CD4-positive, alpha-beta T cell treated with Interleukin-6 at 100 ng/mL for 8 hours (primary cell): ENCODE measurements at places on chromosomes 3 and 15.

DNA sequence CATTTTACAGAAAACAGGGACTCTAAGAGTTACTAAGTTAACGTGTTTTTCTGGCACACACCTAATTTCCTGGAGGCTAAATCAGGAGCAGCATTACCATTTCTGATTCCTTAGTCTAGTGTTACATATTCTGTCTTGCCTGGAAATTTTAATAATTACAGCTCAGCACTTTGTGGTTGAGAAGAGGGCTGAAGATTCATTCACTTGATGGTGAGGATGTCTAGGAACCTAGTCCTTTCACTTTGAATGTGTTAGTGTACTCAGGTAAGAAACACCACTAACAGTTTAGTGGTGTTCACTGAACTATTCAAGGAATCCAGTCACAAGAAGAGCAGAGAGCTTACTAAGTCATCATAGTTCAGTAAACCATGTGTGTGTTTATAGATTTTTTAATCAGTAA lies 102.8 kb downstream of the STT3B start:
- no peak for DNase-seq

- DNase-seq: no peak
These were observed 310.3 kb downstream of the FGF12 start for GRCh38 chr3:192417017-192417416.

DNA sequence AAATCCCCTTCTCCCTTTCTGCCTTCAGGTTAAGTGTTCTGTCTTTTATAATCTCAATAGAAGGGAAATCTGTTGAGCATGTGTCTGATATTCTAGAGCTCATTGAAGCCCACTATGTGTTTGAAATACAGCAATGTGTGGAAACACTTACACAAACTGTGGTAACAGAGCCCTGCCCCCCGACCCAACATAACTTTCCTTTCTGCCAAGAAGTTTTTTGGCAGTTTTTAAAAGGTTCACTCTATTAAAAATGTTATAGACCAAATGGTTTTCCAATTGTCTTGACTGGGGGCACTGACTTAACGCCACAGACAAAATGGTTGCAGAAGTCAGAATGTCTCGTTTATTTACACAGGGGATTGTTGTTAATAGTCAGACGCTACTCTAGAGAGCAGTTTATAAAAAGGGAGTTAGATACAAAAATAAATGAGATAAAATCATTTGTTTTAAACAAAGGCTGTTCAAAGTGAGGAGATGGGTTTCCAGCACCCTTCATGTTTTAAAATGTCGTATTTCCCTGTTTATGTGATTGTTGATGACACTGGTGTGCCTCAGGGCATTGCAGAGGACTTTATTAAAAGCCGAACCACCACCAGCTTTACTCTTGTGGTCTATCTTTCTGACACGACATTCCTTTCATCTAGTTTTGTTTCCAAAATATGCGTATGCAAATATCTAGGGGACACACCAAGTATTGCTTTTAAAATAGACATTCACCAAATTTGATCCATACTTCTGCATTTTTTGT lies 26.7 kb upstream of the GREM1 start:
- DNase-seq: no peak

- peak; percentile 7 for DNase-seq
These were observed 254.4 kb upstream of the ZPLD1 start for GRCh38 chr3:102180280-102180931.

- DNase-seq: no peak
These were observed 23.3 kb downstream of the IDH2 start for GRCh38 chr15:90078965-90079364.

GRCh38 chr3:16406579-16406978 lies 106.9 kb downstream of the RFTN1 start:
- DNase-seq: no peak

DNA sequence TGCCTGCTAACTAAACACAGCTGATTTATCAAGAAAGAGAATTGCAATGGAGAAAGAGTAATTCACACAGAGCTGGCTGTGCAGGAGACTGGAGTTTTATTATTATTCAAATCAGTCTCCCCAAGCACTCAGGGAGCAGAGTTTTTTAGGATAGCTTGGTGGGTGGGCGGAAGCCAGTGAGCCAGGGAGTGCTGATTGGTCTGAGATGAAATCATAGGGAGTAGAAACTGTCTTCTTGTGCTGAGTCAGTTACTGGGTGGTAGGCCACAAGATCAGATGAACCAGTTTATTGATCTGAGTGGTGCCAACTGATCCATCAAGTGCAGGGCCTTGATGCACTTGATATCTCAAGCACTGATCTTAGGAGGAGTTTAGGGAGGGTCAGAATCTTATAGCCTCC lies 891.9 kb upstream of the CADM2 start:
- no peak for DNase-seq

DNA sequence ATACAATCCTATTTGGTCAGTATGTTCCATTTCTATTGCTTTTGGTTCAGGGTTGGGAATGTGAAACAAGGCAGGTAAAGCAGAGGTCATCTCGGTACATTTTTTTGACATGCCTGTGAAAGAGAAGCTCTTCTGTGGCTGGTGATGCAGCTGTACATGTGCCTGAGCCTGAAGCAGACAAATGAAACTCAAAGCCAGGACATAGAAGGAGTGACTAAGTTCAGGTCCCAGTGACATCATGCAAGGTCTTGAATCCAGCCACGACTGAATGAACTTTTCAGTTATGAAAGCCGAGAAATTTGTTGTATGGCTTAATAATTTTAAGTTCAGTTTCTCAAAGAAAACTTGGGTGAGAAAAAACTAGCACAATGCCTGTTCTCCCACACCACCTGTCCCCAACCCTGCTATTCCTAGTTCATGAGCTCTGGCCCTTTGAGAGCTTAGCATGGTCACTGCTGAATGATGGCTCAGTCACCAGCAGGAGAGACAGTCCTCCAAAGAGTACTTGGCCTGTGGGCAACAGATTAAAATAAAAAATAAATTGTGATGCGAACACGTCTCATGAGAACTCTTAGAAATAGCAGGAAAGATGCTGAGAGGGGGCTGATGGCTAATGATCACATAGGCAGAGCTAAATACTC lies 600.2 kb upstream of the GRM7 start:
- DNase-seq: no peak

DNA sequence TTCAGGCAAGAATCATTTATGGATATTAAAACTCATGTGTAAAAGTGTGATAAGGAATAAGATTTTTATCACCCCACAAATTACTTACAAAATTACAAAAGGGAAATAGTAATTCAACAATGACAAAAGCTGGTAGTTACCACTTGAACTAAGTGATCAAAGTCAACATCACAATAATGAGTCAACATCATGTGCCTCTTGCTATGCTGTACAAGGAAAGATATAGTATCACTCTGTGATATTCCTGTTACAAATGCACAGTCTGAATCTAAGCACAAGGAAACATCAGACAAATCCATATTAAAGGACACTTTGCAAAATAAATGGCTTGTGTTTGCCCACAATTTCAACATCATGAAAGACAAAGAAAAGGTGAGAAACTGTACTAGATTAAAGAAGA lies 90.5 kb upstream of the PLCL2 start:
- DNase-seq: no peak

DNA sequence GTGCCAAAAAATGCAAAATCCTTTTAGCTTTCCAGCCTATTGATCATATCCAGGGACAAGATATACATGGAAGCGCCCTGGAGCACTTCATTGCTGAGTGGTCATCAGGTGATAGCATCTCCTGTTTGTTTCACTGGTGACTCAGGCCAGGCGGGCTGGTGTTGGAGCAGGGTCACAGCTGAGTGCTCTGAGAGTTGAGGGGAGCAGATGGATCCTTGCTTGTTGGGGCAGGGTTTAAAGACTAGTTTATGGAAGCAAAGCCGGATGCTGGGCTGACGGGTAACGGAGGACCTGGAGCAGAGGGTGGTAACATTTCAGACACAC lies 405.0 kb upstream of the TPM1 start:
- DNase-seq: no peak

DNA sequence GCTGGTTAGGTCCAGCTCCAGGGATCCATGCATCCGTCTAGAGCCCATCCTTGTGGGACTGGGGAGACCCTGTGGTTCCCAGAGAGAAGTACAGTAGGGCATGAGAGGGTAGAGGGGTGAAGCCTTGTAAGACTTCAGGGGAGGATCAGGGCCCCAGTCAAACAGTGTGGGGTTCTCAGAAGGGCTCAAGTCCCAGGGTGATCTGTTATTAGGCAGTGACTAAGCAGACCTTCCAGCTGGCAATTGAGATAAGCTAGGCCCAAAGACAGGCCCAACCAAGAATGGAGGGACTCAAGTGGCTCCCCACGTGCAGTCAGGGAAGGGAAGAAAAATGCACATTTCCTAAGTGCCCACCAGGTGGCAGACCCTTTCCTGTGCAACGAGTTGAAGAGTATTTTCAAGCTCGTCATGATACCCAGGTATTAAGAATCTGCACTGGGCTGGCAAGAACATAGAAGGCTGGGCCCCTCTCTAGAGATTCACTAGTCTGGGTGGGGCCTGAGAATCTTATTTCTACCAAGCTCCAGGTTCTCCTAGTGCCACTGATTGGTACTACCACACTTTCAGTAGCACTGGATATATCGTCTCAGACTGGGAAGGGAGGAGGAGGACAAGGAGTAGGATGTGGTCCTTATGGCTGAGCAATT lies 240.8 kb downstream of the NR1D2 start:
- no peak for DNase-seq

DNA sequence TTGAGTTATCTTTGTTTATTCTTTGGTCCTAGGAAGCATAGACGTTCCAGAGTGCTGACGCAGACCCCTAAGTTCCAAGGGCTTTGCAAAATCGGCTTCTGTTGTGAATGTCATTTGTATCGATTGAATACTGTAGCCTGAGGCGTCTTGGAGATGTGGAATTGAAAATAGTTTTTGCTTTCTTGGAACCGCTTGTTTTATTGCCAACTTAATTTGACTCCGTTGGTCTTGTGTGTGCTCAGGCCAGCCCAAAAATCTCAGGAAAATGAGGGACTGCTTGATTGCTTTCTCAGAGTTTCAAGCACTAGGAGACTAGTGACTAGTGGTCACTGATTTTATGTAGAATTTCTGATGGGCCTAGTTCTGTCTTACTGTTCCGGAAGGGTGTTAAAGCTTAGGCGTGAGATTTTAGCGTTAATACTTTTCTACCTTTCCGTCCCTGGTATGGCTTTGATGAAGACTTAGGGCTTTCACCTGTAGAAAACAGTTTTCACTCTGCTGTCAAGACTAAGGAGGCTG lies 263 bp upstream of the UTS2B start:
- no peak for DNase-seq

GRCh38 chr3:56962922-56963321 lies 97.5 kb upstream of the SPATA12 start:
- no peak for DNase-seq

DNA sequence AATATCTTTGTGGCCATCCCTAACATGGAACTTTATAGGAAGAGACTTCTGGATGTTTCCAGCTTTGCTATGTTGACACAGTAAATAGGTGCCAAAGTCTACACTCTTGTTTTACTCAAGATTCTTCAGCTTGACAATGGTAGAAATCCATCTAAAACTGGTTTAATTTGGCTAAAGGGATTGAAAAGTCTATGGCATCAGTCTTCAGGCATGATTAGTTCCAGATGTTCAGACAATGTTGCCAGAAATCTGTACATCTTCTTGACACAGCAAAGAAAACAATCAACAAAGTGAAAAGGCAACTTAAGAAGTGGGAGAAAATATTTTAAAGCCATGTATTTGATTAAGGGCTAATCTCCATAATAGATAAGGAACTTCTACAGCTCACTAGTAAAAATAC lies 130.5 kb downstream of the LRRC3B start:
- DNase-seq: no peak

DNA sequence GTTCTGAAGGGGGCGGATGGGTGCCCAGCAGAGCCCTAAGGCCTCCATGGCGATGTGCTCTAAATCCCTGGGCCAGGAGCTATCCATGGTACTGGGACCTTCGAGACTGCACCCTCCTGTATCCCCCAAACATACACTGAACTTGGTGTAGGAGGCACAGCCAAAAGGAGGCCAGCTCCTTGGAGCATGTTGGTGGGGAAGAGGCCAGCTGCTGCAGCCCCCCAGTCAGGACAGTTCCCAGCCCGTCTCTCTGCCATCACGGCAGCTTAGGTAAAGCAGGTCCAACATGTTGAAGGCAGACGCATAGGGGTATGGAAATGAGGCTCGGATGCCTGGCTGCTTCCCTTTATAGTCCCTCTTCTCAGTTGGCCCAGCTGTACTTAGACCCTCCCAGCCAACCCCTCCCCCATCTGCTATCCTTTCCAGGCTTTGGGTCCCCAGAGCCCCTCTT lies 1.8 kb downstream of the CAMKV start:
- DNase-seq: no peak

DNA sequence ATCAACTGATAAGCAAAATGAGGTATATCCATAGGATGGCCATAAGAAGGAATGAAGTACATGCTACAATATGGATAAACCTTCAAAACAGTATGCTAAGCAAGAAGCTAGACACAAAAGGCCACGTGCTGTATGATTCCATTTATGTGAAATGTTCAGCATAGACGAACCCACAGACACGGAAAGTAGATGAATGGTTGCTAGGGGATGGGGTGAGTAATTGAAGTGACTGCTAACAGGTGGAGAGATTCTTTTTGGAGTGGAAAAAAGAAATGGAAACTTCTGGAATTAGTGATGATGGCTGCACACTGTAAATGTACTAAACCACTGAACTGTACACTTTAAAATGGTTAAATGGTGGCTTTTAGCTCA lies 630 bp upstream of the EFCAB12 start:
- no peak for DNase-seq

GRCh38 chr15:49441816-49442215 lies 18.8 kb downstream of the FGF7 start:
- DNase-seq: no peak

- no peak for DNase-seq
These were observed 10.9 kb downstream of the SLCO2A1 start for GRCh38 chr3:134018850-134019249.

DNA sequence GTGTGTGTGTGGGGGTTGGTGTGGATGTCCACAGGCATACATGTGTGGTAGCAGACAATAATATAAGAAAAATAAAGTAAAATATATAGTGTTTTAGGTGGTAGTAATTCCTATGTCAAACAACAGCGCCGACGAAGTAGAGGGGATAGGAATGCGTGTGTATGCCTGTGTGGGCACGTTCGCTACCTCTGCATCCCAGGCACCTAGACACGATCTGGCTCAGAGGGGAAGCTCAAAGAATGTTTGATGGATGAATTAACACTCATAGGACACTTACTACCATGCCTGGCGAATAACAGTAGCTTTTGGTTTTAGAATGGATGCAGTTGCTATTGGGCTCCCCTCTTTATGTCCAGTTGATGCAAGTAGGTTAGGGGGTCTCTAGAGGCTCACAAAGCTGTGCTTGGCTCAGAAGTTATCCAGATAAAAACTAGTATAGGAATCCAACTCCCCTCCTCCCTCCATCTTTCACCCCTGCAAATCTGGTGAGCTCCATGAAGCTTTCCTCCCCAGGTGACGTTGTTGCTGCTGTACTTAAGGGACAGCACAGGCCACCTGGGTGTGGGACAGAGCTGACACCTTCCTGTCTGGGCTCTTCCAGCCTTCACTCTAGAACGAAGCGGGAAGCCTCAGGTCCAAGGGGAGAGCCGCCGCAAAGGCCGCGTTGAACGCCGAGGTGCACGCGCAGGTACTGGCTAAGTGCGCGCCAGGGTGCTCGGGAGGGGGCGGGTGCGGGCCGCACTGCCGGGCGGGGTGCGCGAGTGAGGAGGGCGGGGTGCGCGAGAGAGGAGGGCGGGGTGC lies 192.6 kb upstream of the LYSMD4 start:
- peak; percentile 83 for DNase-seq

GRCh38 chr3:163175970-163176369 lies 1679.4 kb downstream of the OTOL1 start:
- DNase-seq: no peak
